ENCODE measurements at places on chromosomes 6 and 20.

- no peak for DNase-seq
Measured at GRCh38 chr6:1686117-1687098, 76.7 kb downstream of the FOXC1 start.

GRCh38 chr20:59794555-59794954 is 138.9 kb downstream of the SYCP2 start:
- no peak for DNase-seq

DNA sequence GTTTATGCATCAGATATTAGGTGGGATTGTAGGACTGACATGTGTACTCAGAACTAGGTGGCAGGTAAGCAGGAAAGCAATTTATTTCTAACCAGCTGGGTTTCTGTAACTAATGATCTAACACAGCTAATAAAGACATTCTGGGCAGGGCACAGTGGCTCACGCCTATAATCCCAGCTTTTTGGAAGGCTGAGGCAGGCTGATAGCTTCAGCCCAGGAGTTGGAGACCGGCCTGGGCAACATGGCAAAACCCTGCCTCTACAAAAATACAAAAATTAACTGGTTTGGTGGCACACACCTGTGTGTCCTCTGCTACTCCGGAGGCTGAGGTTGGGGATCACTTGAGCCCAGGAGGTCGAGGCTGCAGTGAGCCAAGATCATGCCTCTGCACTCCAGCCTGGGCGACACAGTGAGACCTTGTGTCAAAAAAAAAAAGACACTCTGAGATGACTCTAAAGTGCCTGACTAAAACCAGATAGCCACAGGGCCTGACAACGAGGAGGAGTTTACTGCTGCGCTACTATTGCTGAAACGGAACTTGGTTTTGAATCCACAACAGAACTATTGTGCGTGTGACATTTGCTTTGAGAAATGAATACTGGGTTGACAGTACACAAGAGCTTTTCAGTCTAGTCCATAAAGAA is 29.2 kb upstream of the CEP85L start:
- peak; percentile 20 for DNase-seq

- DNase-seq: no peak
Measured at GRCh38 chr6:118391086-118391485, 157.0 kb upstream of the PLN start.

DNA sequence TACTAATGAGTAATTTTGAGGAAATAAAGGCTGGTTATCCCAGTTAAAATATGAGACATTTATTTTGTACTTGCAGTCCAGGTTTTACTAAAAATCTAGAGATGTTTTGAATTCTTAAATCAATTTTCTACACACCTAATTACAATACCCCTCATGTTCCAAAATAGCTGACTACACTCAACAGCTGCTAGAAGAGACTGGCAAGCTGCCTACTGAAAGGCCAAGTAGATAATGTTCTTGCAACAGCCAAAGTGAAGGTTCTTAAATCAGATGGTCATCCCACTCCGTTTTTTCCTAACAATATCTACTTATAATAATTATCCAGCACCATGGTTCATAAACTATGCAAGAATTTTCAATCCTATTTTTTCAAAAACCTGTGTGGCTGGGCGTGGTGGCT is 69.0 kb downstream of the DTNBP1 start:
- no peak for DNase-seq

DNA sequence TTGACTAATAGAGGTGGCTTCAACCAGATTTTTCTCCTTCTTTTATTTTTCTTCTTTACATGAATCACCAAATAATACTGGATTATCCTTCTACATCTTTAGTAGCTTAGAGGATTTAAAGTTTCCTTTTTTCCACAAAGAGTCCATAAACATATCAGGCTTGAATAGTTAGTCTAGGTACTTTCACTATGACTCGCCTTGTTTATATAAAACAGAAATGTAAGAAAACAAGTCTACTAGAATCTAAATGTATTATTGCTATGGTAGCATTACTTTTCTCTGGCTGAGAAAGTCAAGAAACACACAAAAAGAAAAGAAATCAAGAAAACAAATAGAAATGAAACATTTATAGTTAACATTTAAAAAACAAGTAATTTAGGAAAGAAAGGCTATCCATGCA is 215.2 kb downstream of the PTPRK start:
- DNase-seq: no peak

DNA sequence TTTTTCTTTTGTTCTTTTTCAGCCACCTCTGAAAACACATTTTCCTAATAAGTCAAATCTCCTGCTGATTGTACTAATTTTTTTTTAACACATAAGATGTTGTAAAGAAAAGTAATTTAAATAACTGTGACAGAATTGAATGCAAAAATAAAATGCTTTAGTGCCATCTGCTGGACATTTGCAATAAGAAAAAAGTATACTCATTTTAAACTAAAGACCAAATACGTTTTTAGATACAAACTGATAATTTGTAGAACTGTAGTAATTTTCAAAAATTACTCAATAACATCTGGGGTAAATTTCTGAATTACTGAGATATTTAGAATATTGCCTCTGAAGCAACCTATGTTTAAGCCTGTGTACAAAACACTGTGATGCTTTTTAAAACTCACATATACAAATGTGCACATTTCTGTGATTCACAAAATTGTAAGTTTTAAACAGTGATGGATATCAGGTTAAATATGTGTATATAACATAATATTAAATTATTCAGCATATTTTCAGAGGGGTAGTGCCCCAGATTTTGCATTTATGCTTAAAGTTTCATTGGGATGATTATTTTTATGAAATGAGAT is 198.7 kb downstream of the RIMS1 start:
- DNase-seq: no peak

GRCh38 chr20:47274401-47275108 is 81.9 kb downstream of the ZMYND8 start:
- peak; percentile 28 for DNase-seq

DNA sequence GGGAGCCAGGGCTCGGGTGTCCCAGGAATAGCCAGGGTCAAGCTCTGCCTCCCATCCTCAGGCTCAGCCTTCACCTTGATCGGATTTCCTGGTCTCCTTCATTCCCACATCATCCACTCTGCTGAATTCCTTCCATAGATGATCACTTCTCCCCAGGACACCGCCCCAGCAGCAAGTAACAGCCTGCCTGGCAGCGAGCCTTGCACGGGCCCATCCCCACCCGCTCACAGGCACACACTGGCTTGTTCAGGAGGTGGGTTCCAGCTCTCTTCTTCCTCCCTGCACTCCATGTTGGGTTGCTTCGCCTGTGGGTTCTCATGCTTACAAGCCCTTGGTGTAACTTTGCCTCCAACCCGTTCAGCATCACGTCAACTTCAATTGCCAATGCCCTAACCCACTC is 113.0 kb upstream of the IYD start:
- DNase-seq: no peak

DNA sequence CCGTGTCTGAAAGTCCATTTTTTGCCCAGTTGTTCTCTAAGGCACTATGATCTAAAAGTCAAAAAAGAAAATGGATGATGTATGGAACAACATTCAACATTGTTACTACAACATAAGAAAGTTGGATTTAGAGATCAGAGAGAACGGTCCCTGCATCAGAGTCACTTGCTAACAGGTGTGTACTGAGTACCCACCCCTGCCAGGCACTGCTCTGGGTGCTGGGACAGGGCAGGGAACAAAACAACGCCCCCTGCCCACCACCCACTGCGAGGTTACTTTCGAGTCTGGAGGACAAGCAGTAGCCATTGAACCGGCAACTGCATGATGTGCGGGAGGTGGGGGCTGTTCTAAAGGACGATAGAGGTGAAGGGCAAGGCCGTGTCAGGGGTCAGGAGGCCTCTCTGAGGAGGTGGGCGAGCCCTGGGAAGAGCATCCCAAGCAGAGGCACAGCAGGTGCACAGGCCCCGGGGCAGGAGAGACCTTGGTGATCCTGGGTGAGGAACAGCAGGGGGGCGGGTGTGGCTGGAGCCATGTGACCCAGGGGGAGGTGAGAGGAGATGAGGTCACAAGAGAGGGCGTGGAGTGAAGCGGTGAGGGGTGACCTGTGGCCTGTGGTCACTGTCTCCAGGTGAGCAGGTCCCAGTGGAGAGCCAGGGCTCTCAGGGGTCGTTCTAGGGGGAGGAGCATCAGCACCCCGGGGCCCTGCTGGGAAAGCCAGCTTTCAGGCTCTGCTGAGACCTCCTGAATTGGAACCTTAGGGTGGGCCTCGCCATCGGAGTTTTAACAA is 197.5 kb upstream of the SULF2 start:
- no peak for DNase-seq

- DNase-seq: no peak
Measured at GRCh38 chr6:125255201-125255600, 46.6 kb downstream of the HDDC2 start.

GRCh38 chr20:43736588-43737158 is 9.9 kb upstream of the GTSF1L start:
- DNase-seq: peak; percentile 53

DNA sequence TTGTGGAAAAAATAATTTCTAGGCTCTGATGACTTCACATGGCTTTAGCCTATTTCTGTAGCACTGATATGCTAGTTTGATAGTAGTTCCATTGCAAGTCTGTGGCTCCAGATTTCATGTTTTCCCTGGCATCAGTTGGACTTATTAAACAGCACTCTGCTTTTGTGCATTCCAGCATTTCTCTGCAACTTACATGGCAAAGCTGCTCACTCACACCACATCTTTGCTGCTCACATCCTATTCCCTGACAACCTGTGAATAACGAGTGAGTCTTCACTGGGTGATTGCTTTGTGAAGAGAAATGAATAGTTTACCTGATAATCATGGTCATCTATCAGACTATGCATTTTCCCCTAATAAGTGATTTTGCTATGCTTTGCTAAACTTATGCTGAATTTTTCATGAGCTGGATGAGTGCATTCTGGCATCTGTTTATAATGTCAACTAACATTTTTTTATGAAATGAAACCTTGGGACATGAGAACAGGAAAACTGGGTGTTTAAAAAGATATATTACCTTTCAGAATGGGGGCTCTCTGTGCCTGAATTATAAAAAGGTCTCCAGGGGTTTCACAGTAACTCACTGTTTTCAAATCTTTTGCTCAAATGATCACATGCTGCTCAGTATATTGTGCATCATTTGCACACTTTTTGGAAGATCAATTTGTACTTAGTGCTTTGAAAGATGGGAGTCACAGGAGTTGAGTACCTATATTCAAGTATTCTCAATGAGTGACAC is 301.8 kb downstream of the TBC1D32 start:
- no peak for DNase-seq

DNA sequence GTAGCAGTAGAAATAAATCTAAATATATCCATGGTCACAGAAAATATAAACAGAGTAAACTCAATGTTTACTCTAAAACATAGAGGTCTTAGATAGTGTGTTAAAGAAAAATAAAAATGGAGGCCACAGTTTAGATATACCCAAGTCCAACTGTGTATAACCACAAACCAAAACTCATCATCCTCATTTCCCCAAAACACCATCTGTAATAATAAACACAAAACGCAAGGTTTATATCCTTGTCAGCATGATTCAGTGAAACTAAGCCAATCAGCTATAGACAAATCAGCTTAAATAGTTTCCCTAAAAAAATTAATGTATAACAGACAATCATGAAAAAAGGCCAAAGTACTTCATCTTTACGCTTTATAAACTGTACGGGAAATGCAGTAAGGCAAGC is 2.7 kb upstream of the HACE1 start:
- no peak for DNase-seq

- DNase-seq: no peak
Measured at GRCh38 chr6:15089569-15090144, 156.2 kb upstream of the JARID2 start.

- DNase-seq: no peak
Measured at GRCh38 chr20:35306931-35307517, 14.8 kb upstream of the FAM83C start.

DNA sequence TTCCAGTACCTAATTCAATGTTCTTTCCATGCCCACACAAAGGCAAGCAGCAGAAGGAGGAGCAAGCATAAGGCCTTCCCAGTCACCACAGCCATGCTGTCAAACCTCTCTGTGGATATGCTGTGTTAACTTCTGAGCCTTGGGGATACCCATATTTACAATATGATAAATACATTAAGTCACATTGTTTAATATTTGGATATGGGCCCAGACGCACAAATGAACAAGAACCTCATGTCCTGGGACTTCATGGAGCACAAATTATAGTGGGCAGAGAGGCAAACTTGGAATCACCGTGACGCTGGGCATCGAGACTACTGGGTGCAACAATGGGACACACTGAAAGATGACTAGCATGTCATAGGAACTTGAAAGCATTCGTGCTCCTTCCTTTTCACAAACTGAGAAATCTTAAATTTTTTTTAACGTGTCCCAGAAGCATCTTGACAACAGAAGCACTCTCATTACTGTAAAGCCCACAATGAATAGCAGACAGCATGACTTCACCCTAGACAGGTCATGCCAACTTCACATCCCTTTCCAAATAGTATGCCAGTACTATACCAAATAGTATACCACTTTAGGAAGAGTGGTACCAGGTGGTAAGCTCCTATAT is 16.0 kb downstream of the SOD2 start:
- DNase-seq: no peak

Data from activated T-helper 1 cell treated with anti-CD3 and anti-CD28 coated beads, Interleukin-12 subunit alpha, Interleukin-12 subunit beta, Interleukin-2, Interleukin-4 antibody, amounts not matched to agents 30 ng/mL and 10 ng/mL and 1 ng/mL, durations not matched to agents 14 hours and 24 hours and 36 hours (primary cell).